HepG2 (cell line): ENCODE measurements at places on chromosomes 13 and 19. TPM values are rescaled to one million over a fixed set of nuclear protein-coding genes. Genes with fewer than 3 reads are reported as not detected.

B3GNT3 gene
- total RNA-seq, result 0.48 and 0.86 TPM in 2 replicates

ATP8A2 gene
- total RNA-seq, result 0.09 TPM in 1 of 2 replicates, not detected in the other

CHST8 gene
- not detected in 2 replicates for total RNA-seq

ZNF222 gene
- total RNA-seq, result 6.1 and 6.2 TPM in 2 replicates

ZNF415 gene
- 0.15 and 0.29 TPM in 2 replicates for total RNA-seq

ZFP82 gene
- 4.3 and 7.1 TPM in 2 replicates for total RNA-seq

OR7A5 gene
- total RNA-seq, result not detected in 2 replicates

ZNF468 gene
- 19.7 and 31.0 TPM in 2 replicates for total RNA-seq

SYNGR4 gene
- total RNA-seq, result not detected in 2 replicates

PEG3 gene
- 394 and 704 TPM in 2 replicates for total RNA-seq

TMEM147 gene
- 85.8 and 141 TPM in 2 replicates for total RNA-seq

CEACAM5 gene
- total RNA-seq, result not detected in 2 replicates

STOML3 gene
- total RNA-seq, result not detected in 2 replicates

CBY2 gene
- not detected in 2 replicates for total RNA-seq

THSD8 gene
- total RNA-seq, result 14.9 and 23.5 TPM in 2 replicates

UBE2L5 gene
- total RNA-seq, result 0.13 and 0.22 TPM in 2 replicates

BAX gene
- total RNA-seq, result 167 and 176 TPM in 2 replicates

ATCAY gene
- total RNA-seq, result not detected in 2 replicates

LPAR6 gene
- 17.9 and 24.4 TPM in 2 replicates for total RNA-seq

ELSPBP1 gene
- not detected in 2 replicates for total RNA-seq

CASP14 gene
- not detected in 2 replicates for total RNA-seq

PCSK4 gene
- 0.52 and 2.0 TPM in 2 replicates for total RNA-seq

GPR4 gene
- not detected in 2 replicates for total RNA-seq

ADAMTS10 gene
- total RNA-seq, result 0.49 TPM in 1 of 2 replicates, not detected in the other

ZNF440 gene
- total RNA-seq, result 12.4 and 16.8 TPM in 2 replicates

CADM4 gene
- 6.4 and 16.0 TPM in 2 replicates for total RNA-seq

ACTMAP gene
- total RNA-seq, result 2.2 and 3.9 TPM in 2 replicates

CEACAM8 gene
- not detected in 2 replicates for total RNA-seq

HCN2 gene
- not detected in 2 replicates for total RNA-seq

UQCR11 gene
- total RNA-seq, result 214 and 216 TPM in 2 replicates

EDNRB gene
- total RNA-seq, result not detected in 2 replicates

TEKTIP1 gene
- total RNA-seq, result not detected in 2 replicates

TIMM29 gene
- 25.6 and 33.8 TPM in 2 replicates for total RNA-seq

ACP7 gene
- not detected in 2 replicates for total RNA-seq

ZNF729 gene
- not detected in 2 replicates for total RNA-seq

NCR1 gene
- total RNA-seq, result not detected in 2 replicates

ZNF253 gene
- total RNA-seq, result 10.6 and 12.8 TPM in 2 replicates

CEACAM4 gene
- not detected in 2 replicates for total RNA-seq

SIGLECL1 gene
- total RNA-seq, result not detected in 2 replicates

BEST2 gene
- not detected in 2 replicates for total RNA-seq

PNMA8A gene
- total RNA-seq, result 0.44 and 0.51 TPM in 2 replicates

NLRP11 gene
- 0.02 TPM in 1 of 2 replicates, not detected in the other for total RNA-seq
